ENCODE measurements at places on chromosomes 6 and 20. TPM values are rescaled to one million over a fixed set of nuclear protein-coding genes. Genes with fewer than 3 reads are reported as not detected.

DNA sequence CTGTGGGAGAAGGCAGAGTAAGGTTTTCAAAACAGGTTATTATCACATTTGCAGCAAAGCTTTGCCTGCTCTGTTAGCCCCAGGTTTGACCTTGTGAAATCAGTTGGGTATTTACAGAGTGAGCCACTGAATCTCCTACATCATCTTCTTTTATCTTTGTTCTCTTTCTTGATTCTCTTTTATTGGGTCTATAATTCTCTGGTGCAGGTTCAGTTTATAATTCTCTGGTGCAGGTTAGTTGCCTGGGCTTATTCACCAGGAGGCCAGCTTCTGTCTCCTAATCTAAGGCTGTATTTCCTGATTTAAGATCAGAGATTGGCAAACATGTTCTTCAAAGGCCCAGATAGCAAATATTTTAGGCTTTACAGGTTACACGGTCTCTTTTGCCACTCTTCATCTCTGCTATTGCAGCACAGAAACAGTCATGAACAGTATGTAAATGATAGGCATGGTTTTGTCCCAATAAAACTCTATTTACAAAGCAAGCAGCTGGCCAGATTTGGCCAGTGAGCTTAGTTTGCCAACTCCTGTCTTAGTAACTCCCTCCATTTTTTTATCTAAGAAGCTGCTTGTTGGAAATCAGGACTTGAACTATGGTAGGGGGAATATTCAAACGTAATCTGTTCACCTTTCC lies 205.0 kb upstream of the RIMS1 start:
- no peak overlapping the region for H3K4me3 ChIP-seq
- no peaks in the 10 kb centered on the region for H3K36me3 ChIP-seq
- no peaks in the 10 kb centered on the region for H3K27me3 ChIP-seq
- no peak for DNase-seq
- H3K4me1 ChIP-seq, result no peaks in the 10 kb centered on the region

DNA sequence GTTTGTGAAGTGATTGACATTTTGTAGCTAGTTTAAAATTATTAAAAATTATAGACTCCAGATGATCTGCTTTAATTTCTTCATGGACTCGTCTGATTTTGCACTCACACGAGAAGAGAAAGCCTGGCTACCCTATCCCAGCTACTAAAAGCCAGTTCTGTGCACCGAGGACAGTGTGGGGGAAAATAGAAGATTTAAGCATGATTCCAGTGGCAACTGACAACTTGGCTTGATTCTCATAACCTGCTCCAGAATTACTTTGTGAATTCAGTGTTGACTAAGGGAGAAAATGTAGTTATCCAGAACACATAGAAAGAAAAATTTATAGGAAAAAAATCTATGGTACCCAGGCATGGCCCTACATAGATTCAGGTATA lies 88.7 kb downstream of the SNAP25 start:
- DNase-seq, result no peak
- no peak overlapping the region for H3K4me3 ChIP-seq
- no peaks in the 10 kb centered on the region for H3K4me1 ChIP-seq
- no peak overlapping the region for H3K27ac ChIP-seq

DNA sequence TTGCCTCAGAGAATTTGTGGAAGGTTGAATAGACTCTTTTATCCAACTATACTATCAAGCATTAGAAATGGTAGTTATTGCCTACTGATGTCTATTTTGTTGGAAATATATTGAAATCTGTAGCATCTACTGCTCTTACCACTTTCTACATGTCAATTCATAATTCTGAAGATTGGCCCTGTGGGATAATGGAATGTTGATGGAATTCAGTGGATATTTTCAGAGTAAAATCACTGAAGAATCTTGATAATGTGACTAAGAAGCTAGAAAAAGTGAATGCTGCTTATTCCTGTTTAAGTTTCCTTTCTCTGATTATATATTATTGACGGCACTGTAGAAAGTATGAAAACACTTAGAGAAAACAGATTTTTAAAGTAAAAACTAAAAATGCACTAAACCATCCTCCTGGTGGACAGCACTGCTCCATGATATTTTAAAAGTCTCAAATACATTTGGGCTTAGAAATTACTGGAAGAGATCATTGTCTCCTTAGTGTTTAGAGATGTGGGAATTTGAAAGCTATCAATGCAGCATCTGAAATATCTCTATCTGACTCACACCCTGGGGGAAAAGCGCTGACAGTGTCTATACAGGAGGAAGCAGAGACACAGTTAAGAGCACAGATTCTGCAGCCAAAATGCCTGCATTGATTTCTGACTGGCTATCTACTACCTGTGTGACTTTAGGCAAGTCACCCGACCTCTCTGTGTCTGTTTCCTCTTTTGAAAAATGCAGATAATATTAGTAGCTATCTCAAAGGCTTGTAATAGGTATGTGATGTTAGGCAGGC lies 37.9 kb upstream of the RCAN2 start:
- DNase-seq, result no peak
- H3K4me3 ChIP-seq, result no peak overlapping the region
- no peak overlapping the region for H3K27ac ChIP-seq
- no peaks in the 10 kb centered on the region for H3K27me3 ChIP-seq
- H3K36me3 ChIP-seq, result no peaks in the 10 kb centered on the region

Gene ABT1
- total RNA-seq, result 23.6 TPM

Gene HMGCLL1
- total RNA-seq, result 9.2 TPM
